ENCODE measurements at places on chromosomes 3 and 15.

DNA sequence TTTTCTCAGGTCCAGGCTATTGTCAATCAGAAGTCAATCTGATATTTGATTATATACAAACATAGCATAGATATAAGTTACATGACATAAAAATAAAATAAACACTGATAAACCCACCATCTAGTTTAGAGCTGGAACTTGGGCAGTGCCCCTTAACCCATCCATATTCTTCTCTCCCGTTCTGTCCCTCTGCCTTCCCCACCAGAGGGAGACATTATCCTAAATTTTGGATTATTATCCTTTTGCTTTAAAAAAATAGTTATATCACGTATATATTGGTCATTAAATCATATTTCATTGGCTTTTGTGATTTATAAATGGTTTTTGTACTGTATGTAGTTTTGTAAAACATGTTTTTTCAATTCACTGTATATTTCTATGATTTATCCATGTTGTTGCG is 107.9 kb downstream of the GMPS start:
- DNase-seq: no peak

DNA sequence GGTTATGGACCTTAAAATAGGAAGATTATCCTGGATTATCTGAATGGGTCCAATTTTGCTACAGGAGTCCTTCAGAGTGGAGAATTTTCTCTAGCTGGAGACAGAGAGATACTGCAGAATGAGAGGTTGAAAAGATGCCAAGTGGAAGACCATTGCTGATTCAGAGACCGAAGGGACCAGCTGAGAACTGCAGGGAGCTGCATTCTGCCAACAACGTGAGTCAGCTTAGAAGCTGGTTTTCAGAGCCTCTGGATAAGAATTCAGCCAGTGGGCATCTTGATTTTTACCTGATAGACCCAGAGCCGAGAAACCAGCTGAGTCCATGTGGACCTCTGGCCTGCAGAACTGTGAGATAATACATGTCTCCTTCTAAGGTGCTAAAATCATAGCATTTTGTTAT is 234.0 kb downstream of the NR2F2 start:
- no peak for DNase-seq

- DNase-seq: no peak
These were observed 3.2 kb downstream of the ZXDC start for GRCh38 chr3:126472277-126473006.

DNA sequence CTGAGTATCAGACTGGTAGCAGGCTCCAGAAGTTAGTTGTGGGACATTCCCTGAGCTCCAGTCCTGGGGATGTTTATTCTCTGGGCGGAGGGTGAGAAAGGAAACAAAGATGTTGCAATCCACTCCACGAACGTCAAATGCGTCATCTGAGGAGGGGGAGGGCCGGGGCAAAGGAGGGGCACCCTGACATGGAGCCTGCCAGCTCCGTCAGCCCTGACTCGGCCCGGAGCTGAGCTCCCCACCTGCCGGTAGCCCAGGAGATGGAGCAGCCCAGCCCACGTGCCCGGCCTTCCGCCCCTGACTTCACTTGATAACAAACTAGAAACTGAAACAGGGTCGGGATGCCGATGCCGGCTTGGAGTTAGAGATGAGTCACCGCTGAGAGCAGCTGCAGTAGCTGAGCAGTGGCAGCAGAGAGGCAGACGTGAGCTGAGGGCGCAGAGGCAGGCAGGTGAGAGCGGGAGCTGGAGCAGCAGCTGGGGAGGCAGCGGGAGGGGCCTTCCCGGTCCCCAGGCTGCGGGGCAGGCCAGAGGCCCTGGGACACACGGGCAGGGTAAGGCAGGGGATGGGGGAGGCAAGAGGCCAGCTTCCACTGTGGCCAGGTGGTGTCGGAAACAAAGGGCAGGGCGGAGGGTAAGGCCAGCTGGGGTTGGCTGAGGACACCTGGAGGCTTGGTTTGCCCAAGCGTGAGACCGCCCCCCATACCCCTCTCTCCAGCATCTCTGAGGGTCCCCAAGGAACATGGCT is at the start of gene ISG20:
ISG20 (plus strand) TSS at position 391 of the 747 bp plus-strand sequence; CDS start at position 742, 351 bp downstream.
- DNase-seq: peak; percentile 70

DNA sequence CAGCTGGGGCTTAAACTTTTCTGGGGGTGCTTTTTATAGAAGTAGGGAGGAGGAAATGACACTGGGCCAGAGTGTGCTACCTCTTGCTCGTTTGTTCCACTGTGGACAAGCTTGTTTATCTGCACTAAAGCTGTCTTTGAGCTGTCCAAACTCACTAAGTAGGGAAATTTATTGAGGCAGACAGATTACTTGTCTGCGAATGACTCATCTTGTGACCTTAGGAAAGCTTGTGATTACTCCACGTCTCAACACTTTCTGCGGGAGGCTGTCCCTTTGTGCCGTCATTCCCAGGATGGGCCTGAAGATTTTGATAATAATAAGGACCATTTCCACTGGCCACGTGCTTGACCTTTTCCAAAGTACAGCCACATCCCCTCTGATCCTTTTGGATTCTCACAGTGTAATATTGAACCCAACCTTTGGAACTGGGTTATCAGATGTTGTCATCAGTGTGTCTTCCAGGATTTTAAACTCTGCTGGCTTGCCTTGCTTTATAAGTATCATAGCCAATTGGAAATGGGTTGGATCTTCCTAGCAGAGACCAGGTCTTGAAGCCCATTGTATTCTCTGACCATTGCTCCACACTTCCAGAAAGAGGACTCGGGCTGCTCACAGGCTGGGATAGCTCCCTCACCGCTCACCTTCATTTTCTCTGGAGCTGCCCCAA is 84.7 kb downstream of the AGBL1 start:
- no peak for DNase-seq

DNA sequence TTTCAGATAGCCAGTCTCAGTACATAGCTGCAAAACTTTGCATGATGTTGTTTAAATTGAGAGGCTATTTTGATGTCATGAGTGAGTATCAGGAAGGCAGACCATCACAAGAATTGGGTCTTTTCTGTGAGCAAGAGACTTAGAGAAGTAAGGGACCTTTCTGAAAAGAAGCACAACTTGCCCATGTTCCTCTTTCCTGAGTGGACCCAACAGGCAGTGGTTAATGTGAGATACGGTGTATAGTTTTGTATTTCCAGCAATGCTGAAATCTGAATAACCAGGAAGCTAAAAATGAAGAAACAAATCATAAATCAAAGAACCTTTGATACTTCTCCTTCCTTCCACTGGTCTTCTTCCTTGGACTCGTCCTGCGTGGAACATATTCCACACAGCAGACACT is 25.1 kb downstream of the MCTP2 start:
- no peak for DNase-seq

DNA sequence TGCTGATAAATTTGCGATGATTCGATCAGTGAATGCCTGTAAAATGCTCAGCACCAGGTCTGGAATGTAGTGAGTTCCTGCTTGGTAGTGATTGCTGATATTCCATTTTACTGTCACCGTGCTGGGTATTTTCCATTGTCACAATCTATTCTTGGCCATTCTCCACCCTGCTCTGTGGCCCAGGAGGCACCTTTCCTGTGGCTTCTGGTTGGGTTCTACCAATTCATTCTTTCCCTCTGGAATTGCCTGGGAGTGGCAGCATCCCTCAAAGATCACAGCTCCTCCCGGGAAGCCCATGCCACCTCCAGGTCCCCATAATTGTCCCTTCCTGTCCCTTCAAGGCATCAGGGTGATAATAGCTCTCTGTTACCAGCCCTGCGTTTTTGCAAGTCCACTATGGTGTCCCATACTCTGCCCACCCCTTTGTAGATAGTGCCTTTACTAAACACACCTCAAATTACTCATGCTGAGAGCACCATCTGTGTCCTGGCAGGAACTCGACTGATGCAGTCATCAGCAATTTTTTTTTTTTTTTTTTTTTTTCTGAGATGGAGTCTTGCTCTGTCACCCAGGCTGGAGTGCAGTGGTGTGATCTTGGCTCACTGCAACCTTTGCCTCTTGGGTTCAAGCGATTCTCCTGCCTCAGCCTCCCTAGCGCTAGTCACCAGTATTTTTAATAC is 177.8 kb upstream of the PROK2 start:
- no peak for DNase-seq
